ENCODE measurements at places on chromosomes 5 and 9. TPM values are rescaled to one million over a fixed set of nuclear protein-coding genes. Genes with fewer than 3 reads are reported as not detected.

CCDC171 gene
- total RNA-seq, result 13.9 TPM

- no peak for DNase-seq
These were observed 54.2 kb downstream of the ELAVL2 start for GRCh38 chr9:23771746-23772384.

- no peak for DNase-seq
These were observed 258.2 kb downstream of the ENC1 start for GRCh38 chr5:74382123-74382855.

DNA sequence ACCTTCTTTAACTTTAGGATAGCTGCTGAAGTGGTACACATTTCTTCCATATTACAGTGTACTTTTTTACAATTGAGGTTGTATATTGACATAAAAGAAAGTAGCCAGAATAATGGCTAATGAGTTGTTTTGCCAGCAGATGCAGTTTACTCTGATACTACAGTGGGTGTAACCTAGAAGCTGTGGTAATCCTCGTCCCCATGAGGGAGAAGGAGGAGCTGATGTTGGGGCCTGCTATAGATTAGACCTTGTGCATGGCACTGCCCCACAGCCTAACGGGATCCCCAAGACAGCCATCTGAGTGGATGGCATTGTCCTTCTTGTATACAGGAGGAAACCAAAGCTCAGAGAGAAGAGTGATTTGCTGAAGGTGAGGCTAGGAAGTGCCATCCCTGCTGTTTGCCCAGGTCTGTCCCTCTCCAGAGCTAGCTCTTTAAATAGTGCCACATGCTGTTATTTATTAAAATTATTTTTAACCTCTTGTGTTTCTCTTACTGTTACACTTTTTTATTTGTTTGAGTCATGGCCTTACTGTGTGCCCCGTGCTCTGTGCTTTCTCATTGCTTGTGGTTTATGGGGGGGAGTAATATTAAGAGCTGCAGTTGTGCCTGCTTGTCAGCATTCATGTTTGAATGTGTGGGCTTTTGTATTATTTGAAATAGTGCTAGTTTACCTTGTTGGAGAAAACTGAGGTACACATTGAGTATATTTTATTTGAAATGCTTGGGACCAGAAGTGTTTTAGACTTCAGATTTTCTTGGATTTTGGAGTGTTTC is 65.3 kb downstream of the ICE1 start:
- DNase-seq, result no peak

CACFD1 gene
- total RNA-seq, result 6.1 TPM

- no peak for DNase-seq
These were observed 11.2 kb upstream of the PCDH1 start for GRCh38 chr5:141889282-141889871.

DNA sequence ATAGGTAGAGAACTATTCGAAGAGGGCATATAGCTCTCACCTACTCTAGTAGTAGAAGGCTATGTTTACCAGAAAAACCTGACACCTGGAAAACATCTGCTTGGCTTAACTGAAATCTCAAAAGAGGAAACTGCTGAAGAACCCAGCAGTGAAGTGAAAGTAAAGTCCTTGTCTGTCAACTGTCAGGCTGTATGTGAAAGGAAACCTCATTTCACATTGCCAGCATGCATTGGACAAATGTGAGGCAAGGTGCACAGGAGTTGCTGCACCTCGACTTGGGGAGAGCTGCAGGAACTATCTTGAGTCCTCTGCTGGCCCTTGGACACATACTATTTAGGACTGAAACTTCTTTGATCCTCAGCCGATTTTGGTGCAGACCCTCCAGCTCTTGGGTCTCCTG is 53.3 kb downstream of the NREP start:
- peak; percentile 77 for DNase-seq

GRCh38 chr5:4636378-4636777 is 503.8 kb upstream of the ADAMTS16 start:
- DNase-seq, result no peak

DNA sequence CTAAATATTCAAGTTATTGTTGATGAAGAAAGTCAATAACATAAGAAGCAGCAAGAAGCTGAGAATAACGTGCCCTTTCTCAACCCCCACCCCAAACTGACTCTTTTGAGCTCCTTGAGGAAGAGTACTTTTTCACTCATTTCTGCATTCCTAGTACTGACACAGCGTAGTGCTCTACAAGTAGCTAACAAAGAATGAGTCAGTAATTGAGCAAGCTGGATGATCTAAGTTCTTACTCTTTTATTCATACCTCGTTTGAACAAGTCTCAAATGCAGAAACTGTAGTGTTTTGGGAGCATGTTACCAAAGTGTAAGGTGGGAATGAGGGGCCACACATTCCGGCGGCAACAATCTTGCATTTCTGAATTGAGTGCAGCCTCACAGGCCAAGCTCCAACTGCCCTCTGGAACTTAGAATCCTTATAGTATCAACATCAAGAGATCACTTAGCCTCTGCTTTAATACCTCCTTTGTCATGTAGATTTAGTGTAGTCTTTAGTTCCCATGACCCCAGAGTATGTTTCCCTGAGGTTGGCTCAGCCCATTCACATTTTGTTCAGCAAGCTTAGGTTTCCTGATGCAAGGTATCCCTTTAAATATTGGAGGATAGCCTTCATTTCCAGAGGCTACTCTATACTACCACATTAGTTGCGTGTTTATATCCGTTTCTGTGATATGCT is 152.0 kb downstream of the PRR16 start:
- no peak for DNase-seq
